ENCODE measurements at places on chromosomes 2 and 18. TPM values are rescaled to one million over a fixed set of nuclear protein-coding genes. Genes with fewer than 3 reads are reported as not detected.

The CHRND gene
- total RNA-seq: not detected

The L3MBTL4 gene
- total RNA-seq: 1.3 TPM

The TWIST2 gene
- total RNA-seq: 118 TPM

The IL1B gene
- 0.26 TPM for total RNA-seq

The MARS2 gene
- total RNA-seq: 3.3 TPM

All from fibroblast of lung (primary cell).